ENCODE measurements at places on chromosomes 13 and 19.
A peak's percentile ranks its signal among the peaks of the same experiment; 100 is the strongest.

DNA sequence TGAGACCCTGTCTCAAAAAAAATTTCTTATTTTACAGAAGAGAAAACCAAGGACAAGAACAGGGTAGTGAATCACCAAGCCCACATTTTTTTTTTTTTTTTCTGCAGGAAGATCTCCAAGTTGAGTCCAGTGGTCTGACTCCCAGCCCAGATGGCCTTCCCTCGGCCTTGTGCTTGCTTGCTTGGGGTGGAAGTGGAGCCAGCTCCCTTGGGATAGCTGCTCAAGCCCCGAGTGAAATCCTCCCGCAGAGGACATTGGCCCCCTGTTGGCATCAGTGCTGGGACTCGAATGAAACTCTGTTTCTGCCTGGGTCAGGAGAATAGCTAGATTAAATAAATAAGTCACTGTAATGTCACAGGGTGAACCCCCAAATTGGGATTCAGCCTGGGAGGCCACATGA, 9.4 kb upstream of the NUP62 start:
- no peak overlapping the region for H3K27ac ChIP-seq
- H3K4me3 ChIP-seq = no peak overlapping the region
- no peaks in the 10 kb centered on the region for H3K27me3 ChIP-seq
- H3K4me1 ChIP-seq = no peaks in the 10 kb centered on the region

DNA sequence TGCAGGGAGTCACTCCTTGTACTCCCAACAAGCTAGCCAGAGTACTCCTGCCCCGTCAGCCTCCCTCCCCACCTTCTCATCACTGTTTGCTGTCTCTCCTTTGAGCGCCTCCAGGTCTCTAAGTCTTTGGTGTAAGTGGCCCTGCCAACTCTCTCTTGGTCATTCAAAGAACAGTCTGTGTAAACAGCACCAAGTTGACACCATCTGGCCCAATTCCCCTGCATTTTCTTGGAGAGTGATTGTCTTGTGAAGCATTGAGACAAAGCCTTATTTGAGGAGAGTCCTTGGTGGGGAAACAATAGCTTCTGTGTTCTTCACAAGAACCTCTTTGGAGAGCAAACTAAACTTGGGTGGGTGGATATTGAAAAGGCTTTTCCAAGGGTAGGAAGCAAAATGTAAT, 114.6 kb upstream of the RNF113B start:
- H3K27ac ChIP-seq = peak overlapping the region; percentile 16
- no peaks in the 10 kb centered on the region for H3K36me3 ChIP-seq
- peaks cover 11% of the 10 kb centered on the region for H3K4me1 ChIP-seq
- H3K27me3 ChIP-seq = no peaks in the 10 kb centered on the region

DNA sequence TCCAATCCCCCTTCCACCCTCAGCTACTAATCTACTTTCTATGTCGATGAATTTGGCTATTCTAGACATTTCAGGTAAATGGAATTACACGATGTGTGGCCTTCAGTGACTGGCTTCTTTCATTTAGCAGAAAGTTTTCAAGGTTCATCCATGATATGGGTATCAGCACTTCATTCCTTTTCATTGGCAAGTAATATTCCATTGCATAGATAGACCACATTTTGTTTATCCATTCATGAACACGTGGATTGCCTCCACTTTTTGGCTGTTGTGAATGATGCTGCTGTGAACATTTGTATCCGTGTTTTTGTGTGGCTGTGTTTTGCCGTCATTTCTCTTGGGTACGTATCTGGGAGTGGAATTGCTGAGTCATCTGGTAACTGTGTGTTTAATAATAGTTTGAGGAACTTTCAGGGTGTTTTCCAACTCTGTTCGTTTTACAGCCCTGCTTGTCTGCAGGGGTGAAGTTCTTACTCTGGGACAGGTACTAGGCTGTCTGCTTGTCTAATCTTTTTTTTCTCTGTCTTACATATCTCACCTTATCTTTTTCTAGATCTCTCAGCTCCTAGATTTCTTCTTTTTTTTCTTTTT, 32.5 kb downstream of the MARK4 start:
- H3K4me1 ChIP-seq = no peaks in the 10 kb centered on the region
- H3K36me3 ChIP-seq = peaks cover 75% of the 10 kb centered on the region
- no peak overlapping the region for H3K4me3 ChIP-seq
- H3K27me3 ChIP-seq = no peaks in the 10 kb centered on the region

DNA sequence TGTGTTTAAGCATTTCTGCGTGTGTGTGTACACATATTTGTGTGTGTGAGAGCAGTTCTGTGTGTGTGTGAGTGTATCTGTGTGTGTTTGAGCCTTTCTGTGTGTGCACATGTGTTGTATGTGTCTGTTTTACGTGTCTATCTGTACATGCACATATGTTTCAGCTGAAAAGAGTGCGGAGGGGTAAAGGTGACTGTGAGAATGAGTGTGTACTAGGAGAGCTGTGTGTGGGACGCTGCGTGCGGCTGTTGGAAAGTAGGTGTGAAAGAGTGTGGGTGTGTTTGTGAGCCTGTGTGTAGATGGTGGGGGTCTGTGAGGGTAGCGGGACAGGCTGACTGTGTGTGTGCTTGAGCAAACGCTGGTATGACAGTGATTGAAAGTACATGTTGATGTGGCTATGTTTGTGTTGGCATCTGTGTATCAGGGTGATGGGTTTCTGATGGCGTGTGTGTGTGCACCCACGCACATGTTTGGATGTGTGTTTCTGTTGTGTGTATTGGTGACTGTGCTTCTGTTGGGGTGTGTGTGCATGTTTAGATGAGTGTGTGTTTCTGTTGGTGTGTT, 7.5 kb upstream of the TPM4 start:
- no peaks in the 10 kb centered on the region for H3K36me3 ChIP-seq
- DNase-seq = no peak
- no peak overlapping the region for H3K27ac ChIP-seq
- H3K4me3 ChIP-seq = no peak overlapping the region
- no peaks in the 10 kb centered on the region for H3K4me1 ChIP-seq
- no peaks in the 10 kb centered on the region for H3K27me3 ChIP-seq

DNA sequence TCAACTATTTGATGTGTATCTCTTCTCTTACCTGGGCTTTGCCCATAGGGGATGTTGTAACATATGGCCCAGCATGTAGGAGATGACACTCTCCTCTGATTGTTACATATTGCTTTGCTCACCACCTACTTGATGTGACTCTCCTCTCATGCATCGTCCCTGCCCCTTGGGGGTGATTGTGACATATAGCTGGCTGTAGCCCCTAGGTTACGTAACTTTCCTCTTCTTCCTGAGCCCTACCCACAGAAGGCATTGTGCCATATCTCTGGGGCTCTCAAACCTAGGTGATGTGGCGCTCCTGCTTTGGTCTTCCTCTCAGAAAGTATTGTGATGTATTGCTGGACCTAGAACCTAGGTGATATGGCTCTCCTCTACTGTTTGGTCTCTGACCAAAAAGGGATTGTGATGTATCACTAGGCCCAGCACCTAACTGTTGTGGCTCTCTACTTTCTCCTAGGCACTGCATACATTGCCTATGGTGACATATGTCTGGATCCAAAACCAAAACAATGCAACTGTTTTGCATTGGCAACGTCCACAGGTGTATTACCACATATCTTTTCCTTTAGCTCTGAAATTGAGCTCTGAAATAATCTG, 71.9 kb upstream of the ZNF724 start:
- DNase-seq = no peak
- H3K27ac ChIP-seq = no peak overlapping the region
- H3K4me3 ChIP-seq = no peak overlapping the region

DNA sequence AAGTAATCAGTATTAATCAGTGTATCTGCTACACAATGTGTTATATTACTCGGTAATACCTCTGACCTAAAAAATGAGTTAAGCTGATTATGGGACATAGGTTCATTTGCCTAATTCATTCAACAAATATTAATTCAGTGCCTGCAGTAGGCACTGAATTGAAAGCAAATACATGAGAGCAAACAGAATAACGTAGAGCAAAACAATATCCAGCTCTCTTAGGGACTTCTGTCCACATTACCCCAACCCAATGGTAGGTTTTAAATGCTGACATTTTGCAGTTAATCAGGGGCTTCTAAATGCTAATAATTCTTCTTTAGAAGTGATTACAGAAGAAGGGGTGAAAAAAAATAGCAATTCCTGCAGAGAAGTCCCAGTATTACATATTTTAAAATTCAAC, 4.9 kb downstream of the RCBTB2 start:
- DNase-seq = no peak
- H3K4me1 ChIP-seq = peaks cover 3% of the 10 kb centered on the region
- H3K27ac ChIP-seq = no peak overlapping the region
- H3K36me3 ChIP-seq = no peaks in the 10 kb centered on the region

- no peaks in the 10 kb centered on the region for H3K27me3 ChIP-seq
- H3K4me3 ChIP-seq = no peak overlapping the region
- no peak for DNase-seq
- no peaks in the 10 kb centered on the region for H3K36me3 ChIP-seq
- H3K27ac ChIP-seq = no peak overlapping the region
These were observed 109.2 kb downstream of the ESD start for GRCh38 chr13:46687810-46688209.

- no peaks in the 10 kb centered on the region for H3K4me1 ChIP-seq
- no peaks in the 10 kb centered on the region for H3K27me3 ChIP-seq
- no peak overlapping the region for H3K27ac ChIP-seq
- H3K4me3 ChIP-seq = no peak overlapping the region
- DNase-seq = no peak
These were observed 292.2 kb downstream of the MZT1 start for GRCh38 chr13:72435251-72435650.

- no peak for DNase-seq
- H3K36me3 ChIP-seq = no peaks in the 10 kb centered on the region
- no peak overlapping the region for H3K27ac ChIP-seq
- no peaks in the 10 kb centered on the region for H3K27me3 ChIP-seq
These were observed 402.3 kb upstream of the SLITRK6 start for GRCh38 chr13:86201477-86201876.

- H3K36me3 ChIP-seq = no peaks in the 10 kb centered on the region
- no peaks in the 10 kb centered on the region for H3K27me3 ChIP-seq
- H3K4me1 ChIP-seq = peaks cover 23% of the 10 kb centered on the region
- no peak for DNase-seq
- no peak overlapping the region for H3K4me3 ChIP-seq
These were observed 2.8 kb downstream of the SACS start for GRCh38 chr13:23430664-23431063.

- H3K27me3 ChIP-seq = no peaks in the 10 kb centered on the region
- DNase-seq = no peak
- no peaks in the 10 kb centered on the region for H3K36me3 ChIP-seq
- peaks cover 5% of the 10 kb centered on the region for H3K4me1 ChIP-seq
These were observed 1299.2 kb upstream of the ATXN8OS start for GRCh38 chr13:68808456-68808855.

GRCh38 chr13:79307866-79308298, 98.2 kb downstream of the RBM26 start:
- peaks cover 7% of the 10 kb centered on the region for H3K36me3 ChIP-seq
- no peak overlapping the region for H3K4me3 ChIP-seq
- DNase-seq = no peak
- no peaks in the 10 kb centered on the region for H3K27me3 ChIP-seq
- no peaks in the 10 kb centered on the region for H3K4me1 ChIP-seq
- H3K27ac ChIP-seq = no peak overlapping the region

DNA sequence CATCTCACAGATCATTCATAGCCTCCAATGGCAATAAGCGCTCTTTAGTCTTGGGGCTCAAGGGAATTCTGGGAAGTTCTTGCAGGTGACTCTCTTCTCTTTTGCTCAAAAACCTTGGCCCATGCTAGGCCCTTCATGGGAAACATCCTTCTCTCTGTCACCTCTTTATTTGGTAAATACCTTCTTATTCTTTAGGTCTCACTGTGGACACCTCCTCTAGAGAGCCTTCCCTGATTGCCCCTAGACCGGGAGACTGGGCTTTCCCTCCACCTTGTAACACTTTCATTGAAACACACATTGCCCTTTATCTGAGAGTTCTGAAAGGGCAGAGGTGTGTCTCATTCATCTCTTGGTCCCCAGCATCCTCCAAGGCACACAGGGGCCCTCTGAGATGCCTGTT, 1.9 kb downstream of the C19orf81 start:
- H3K36me3 ChIP-seq = no peaks in the 10 kb centered on the region
- H3K4me3 ChIP-seq = no peak overlapping the region
- no peak for DNase-seq
- H3K27me3 ChIP-seq = no peaks in the 10 kb centered on the region
- no peak overlapping the region for H3K27ac ChIP-seq

- no peak for DNase-seq
- H3K4me1 ChIP-seq = no peaks in the 10 kb centered on the region
- no peak overlapping the region for H3K27ac ChIP-seq
- no peaks in the 10 kb centered on the region for H3K36me3 ChIP-seq
- no peaks in the 10 kb centered on the region for H3K27me3 ChIP-seq
These were observed 59.8 kb upstream of the UBAC2 start for GRCh38 chr13:99140831-99141230.

- H3K4me3 ChIP-seq = no peak overlapping the region
- H3K27me3 ChIP-seq = peaks cover 7% of the 10 kb centered on the region
- peaks cover 4% of the 10 kb centered on the region for H3K4me1 ChIP-seq
- H3K27ac ChIP-seq = no peak overlapping the region
- H3K36me3 ChIP-seq = no peaks in the 10 kb centered on the region
These were observed 93.5 kb upstream of the MRI1 start for GRCh38 chr19:13670846-13671245.

DNA sequence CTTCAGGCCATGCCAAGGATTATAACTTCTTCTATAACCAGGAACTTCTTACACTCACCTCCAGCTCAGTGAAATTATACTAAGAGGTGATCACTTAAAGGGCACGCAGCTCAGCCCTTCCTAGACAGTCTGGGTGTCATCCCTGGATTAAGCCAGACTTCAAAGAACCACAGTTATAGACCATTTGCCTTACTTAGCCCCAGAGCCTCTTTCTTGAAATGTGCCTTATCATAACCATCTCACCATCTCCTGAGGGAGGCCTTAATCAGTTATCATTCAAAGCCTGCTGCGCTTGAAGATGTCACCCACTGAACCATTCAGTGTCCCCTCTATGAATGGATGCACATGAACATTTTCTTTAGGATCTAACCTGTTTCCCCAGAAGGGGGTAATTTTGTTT, 10.1 kb upstream of the DHRS12 start:
- no peaks in the 10 kb centered on the region for H3K4me1 ChIP-seq
- H3K27me3 ChIP-seq = peaks cover 21% of the 10 kb centered on the region
- no peaks in the 10 kb centered on the region for H3K36me3 ChIP-seq
- no peak overlapping the region for H3K27ac ChIP-seq
- no peak for DNase-seq

- no peaks in the 10 kb centered on the region for H3K27me3 ChIP-seq
- H3K4me1 ChIP-seq = peaks cover 16% of the 10 kb centered on the region
- peaks cover 3% of the 10 kb centered on the region for H3K36me3 ChIP-seq
- H3K27ac ChIP-seq = no peak overlapping the region
- DNase-seq = no peak
- H3K4me3 ChIP-seq = no peak overlapping the region
These were observed 54.3 kb downstream of the GARRE1 start for GRCh38 chr19:34308381-34309367.

- H3K36me3 ChIP-seq = no peaks in the 10 kb centered on the region
- peak overlapping the region; percentile 29 for H3K4me3 ChIP-seq
- no peak for DNase-seq
- no peak overlapping the region for H3K27ac ChIP-seq
- peaks cover 4% of the 10 kb centered on the region for H3K4me1 ChIP-seq
- H3K27me3 ChIP-seq = no peaks in the 10 kb centered on the region
These were observed 50.6 kb downstream of the DPF1 start for GRCh38 chr19:38173291-38174041.

- no peaks in the 10 kb centered on the region for H3K36me3 ChIP-seq
- no peak overlapping the region for H3K27ac ChIP-seq
- peaks cover 8% of the 10 kb centered on the region for H3K4me1 ChIP-seq
- no peak for DNase-seq
- H3K4me3 ChIP-seq = no peak overlapping the region
These were observed 220.7 kb downstream of the RFC3 start for GRCh38 chr13:34038541-34039068.

Measured in neuronal stem cell (in vitro differentiated cells).